Astrocyte (in vitro differentiated cells and primary cell): ENCODE measurements at places on chromosomes 12 and 14. TPM values are rescaled to one million over a fixed set of nuclear protein-coding genes. Genes with fewer than 3 reads are reported as not detected.

CLEC1B gene
- not detected in 2 replicates for total RNA-seq

SELPLG gene
- total RNA-seq: 4.9 and 5.8 TPM in 2 replicates

SLC39A2 gene
- 0.30 TPM in 1 of 2 replicates, not detected in the other for total RNA-seq

CELA1 gene
- total RNA-seq: not detected in 2 replicates

SERPINA12 gene
- not detected in 2 replicates for total RNA-seq

PLCZ1 gene
- total RNA-seq: not detected in 2 replicates

DPPA3 gene
- total RNA-seq: not detected in 2 replicates

MUCL1 gene
- total RNA-seq: not detected in 2 replicates

PRIM1 gene
- 2.1 and 2.6 TPM in 2 replicates for total RNA-seq

IL31 gene
- not detected in 2 replicates for total RNA-seq

- H3K27me3 ChIP-seq: no peaks in the 10 kb centered on the region
- DNase-seq: no peak
- no peaks in the 10 kb centered on the region for H3K4me1 ChIP-seq
- H3K36me3 ChIP-seq: no peaks in the 10 kb centered on the region
- H3K4me3 ChIP-seq: no peak overlapping the region
These were observed 29.0 kb downstream of the CCDC60 start for GRCh38 chr12:119363490-119363889.

GRCh38 chr12:106903241-106903945 lies 52.3 kb upstream of the TMEM263 start:
- no peak overlapping the region for H3K27ac ChIP-seq
- peak overlapping the region; percentile 65 for H3K4me3 ChIP-seq
- H3K27me3 ChIP-seq: no peaks in the 10 kb centered on the region
- no peaks in the 10 kb centered on the region for H3K4me1 ChIP-seq
- DNase-seq: peak; percentile 25

GRCh38 chr12:57523706-57524614 lies 1.3 kb downstream of the MBD6 start:
- peaks cover 15% of the 10 kb centered on the region for H3K36me3 ChIP-seq
- H3K4me1 ChIP-seq: peaks cover 36% of the 10 kb centered on the region
- no peaks in the 10 kb centered on the region for H3K27me3 ChIP-seq
- DNase-seq: no peak
- peak overlapping the region; percentile 78 for H3K4me3 ChIP-seq

- no peaks in the 10 kb centered on the region for H3K4me1 ChIP-seq
- no peaks in the 10 kb centered on the region for H3K36me3 ChIP-seq
- H3K4me3 ChIP-seq: no peak overlapping the region
- H3K27ac ChIP-seq: no peak overlapping the region
- DNase-seq: peak; percentile 1
- H3K27me3 ChIP-seq: no peaks in the 10 kb centered on the region
These were observed 555.6 kb downstream of the CCER1 start for GRCh38 chr12:90399357-90399756.

DNA sequence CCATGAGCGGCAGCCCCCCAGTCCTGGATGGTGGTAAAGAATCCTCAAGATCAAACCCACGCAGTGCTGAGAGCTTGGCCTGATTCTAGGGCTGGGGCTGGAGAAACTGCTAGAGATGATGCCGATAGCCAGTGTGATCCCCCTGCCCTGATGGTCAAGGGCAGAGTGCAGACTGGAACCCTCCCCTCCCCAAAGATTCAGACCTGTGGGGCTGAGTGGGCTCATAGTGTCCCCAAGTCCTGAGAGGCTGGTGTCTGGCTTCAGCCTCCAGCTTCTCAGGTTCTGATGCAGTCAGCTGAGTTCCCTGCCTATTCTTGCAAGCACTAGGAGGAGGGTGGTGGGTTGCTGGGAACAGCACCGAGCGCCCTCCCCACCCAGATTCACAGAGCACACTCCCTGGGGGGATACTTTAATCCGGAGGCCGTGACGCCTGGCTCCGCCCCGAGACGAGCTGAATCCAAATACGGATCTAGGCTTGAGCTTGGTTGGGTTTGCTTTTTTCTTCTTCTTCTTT lies 11.9 kb downstream of the RHOF start:
- H3K4me3 ChIP-seq: no peak overlapping the region
- peaks cover 34% of the 10 kb centered on the region for H3K4me1 ChIP-seq
- H3K27ac ChIP-seq: peak overlapping the region; percentile 42
- peaks cover 4% of the 10 kb centered on the region for H3K36me3 ChIP-seq

DNA sequence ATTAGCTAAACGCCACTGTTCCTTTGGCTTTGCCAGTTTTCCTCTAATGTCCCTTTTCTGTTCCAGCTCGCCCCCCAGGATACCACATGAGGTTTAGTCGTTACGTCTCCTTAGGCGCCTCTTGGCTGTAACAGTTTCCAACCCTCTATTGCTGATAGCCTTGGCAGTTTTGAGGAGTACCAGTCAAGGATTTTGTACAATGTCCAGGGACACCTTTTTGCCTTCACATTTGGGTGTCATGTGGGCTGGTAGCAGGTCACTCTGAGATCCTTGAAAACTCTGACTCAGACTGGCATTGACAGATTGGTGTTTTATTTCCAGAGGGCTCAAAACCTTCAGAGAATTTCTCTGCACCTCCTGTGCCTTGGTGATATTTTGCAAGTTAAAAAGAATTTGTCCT lies 14.1 kb downstream of the SH2B3 start:
- H3K27ac ChIP-seq: no peak overlapping the region
- H3K36me3 ChIP-seq: peaks cover 30% of the 10 kb centered on the region
- peaks cover 9% of the 10 kb centered on the region for H3K4me1 ChIP-seq
- H3K27me3 ChIP-seq: no peaks in the 10 kb centered on the region
- H3K4me3 ChIP-seq: no peak overlapping the region
- DNase-seq: no peak

DNA sequence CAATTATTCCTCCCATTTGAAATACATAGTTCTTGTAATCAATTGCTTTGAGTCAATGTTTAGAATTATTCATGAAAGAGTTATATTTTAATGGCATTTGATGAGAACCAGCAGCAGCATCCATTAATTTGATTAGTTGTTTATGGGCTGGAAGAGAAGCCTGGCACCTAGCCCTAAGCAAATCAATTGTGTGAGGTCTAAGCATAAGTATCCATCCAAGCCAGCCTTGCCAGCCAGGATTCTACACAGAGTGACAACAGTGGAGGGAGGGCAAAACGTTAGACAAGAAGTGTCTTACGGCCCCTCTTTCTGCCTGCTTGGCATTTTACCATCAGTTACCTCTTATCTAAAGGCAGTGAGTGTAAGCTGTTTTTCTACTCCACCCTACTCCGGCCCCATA lies 478.5 kb downstream of the NELL2 start:
- no peak overlapping the region for H3K27ac ChIP-seq
- H3K4me3 ChIP-seq: no peak overlapping the region
- H3K36me3 ChIP-seq: no peaks in the 10 kb centered on the region
- H3K27me3 ChIP-seq: no peaks in the 10 kb centered on the region
- H3K4me1 ChIP-seq: no peaks in the 10 kb centered on the region

DNA sequence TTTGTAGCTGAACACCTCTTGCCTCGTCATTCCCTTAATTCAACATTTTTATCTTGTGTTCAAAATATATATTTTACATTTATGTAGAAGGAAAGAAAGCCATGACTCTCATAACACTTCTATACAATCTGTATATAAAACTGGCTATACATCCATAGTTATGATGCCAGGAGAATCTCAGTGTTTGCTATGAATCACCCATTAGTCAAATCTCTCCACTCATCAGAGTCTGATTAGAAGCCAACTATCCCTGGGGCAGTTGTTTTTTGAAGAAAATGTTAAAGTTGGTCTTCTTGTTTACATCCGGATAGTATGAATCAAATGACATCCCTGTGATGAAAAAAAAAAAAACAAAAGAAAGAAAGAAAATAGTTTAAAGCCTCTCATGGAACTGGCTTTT lies 503.9 kb downstream of the NELL2 start:
- H3K36me3 ChIP-seq: no peaks in the 10 kb centered on the region
- H3K27me3 ChIP-seq: no peaks in the 10 kb centered on the region
- no peaks in the 10 kb centered on the region for H3K4me1 ChIP-seq
- peak; percentile 9 for DNase-seq

DNA sequence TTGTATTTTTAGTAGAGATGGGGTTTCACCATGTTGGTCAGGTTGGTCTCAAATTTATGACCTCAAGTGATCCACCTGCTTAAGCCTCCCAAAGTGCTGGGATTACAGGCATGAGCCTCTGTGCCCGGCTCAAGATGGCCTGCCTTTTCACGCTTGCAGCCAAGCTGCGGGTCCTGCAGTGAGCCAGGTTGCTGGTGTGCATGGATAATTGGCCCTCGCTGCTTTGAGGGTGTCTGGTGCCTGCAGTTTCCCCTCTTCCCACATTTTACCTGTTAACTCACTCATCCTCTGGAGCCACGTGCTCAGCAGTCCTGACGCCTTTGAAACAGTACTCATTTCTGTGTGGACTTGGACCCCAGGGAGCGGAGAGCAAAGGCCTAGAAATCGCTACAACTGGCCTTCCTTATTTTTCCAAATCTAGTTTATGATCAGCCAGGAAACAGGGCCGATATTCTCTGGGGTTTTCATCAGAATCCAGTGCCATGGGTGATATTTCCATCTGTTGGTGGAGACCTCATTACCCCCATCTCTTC lies 42.2 kb downstream of the TPCN1 start:
- H3K27ac ChIP-seq: no peak overlapping the region
- no peaks in the 10 kb centered on the region for H3K27me3 ChIP-seq
- no peak for DNase-seq
- H3K4me3 ChIP-seq: no peak overlapping the region

DNA sequence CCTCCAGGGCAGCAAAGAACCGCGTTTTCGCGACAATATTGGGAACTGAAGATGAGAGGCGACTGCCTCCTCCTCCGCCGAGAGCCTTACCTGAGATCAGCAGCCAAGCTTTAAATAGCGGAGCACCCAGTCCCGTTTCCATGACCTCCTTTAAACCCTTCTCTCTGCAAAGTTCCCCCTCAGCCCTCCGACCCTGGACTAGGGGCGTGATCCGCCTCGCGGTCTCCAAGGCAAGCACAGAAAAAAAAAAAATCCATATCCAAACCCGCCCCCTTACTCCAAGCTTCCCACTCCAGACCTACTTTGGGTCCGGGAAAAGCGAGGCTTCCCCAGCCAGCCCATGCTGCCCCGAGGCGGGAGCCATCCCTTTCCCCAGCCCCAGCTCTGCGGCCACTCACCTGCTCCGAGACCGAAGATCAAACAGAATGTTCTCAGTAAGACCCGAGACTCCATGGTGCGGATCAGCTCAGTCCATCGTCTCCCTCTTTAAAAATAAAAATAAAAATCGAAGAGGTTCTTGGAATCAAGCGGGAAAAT lies 630 bp downstream of the NELL2 start:
- no peak overlapping the region for H3K27ac ChIP-seq
- H3K4me1 ChIP-seq: peaks cover 16% of the 10 kb centered on the region
- H3K27me3 ChIP-seq: peaks cover 30% of the 10 kb centered on the region
- DNase-seq: no peak
- H3K4me3 ChIP-seq: peak overlapping the region; percentile 48
- H3K36me3 ChIP-seq: no peaks in the 10 kb centered on the region

GRCh38 chr14:22159957-22160356 lies 429.1 kb downstream of the DAD1 start:
- H3K36me3 ChIP-seq: no peaks in the 10 kb centered on the region

DNA sequence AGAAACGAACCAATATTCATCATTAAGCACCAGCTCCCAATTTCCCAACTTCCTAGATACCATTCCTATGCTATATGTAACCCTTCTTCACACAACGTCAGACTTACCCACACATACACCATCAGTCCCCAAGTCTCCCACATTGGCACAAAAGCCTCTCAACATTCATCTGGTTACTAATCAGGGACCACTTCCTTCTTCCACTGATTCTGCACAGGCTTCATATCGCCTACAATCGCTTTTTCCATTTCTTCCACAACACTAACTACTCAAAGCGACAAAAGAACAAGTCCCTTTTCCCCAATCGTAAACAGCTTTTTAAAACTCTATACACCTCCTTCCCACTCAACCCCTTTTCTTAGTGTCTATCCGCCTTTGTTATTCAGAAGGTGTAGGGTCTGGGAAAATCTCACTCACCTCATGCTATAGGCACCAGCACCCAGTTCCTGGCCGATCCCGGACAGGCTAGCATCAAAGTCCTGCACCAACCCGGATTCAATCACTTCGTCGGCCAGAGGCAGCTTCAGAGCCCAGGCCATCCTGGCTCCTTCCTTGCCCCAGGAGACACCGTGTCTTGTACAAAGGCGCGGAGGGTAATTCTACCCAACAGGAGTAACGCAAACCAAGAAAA lies 936 bp downstream of the TFCP2 start:
- DNase-seq: peak; percentile 45
- H3K36me3 ChIP-seq: no peaks in the 10 kb centered on the region
- H3K4me1 ChIP-seq: no peaks in the 10 kb centered on the region
- H3K27me3 ChIP-seq: no peaks in the 10 kb centered on the region

GRCh38 chr12:61311413-61311812 lies 948.8 kb upstream of the USP15 start:
- no peak overlapping the region for H3K27ac ChIP-seq
- no peaks in the 10 kb centered on the region for H3K4me1 ChIP-seq
- no peaks in the 10 kb centered on the region for H3K36me3 ChIP-seq
- no peaks in the 10 kb centered on the region for H3K27me3 ChIP-seq

DNA sequence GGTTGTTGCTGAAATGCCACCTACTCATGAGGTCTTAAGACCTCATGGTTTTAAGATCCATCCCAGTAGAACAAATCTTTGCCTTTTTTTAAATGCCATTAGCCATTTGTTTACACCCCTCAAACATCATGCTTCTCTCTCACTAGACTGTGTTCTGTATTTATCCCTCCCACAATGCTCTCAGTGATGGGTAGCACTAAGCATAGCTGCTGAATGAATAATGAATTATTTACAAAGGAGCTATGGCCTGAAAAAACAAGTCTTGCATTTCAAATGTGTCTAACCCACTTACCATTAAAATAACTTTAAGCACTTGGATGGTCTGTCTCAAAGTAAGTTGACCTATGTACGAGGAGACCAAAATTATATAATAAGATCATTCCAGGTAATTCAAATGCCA lies 334.5 kb downstream of the PAWR start:
- H3K27me3 ChIP-seq: no peaks in the 10 kb centered on the region
- no peaks in the 10 kb centered on the region for H3K4me1 ChIP-seq
- no peak overlapping the region for H3K4me3 ChIP-seq
- no peaks in the 10 kb centered on the region for H3K36me3 ChIP-seq
- H3K27ac ChIP-seq: no peak overlapping the region
- DNase-seq: no peak

- H3K36me3 ChIP-seq: no peaks in the 10 kb centered on the region
- H3K27ac ChIP-seq: peak overlapping the region; percentile 51
- peaks cover 17% of the 10 kb centered on the region for H3K4me1 ChIP-seq
- H3K4me3 ChIP-seq: no peak overlapping the region
- no peaks in the 10 kb centered on the region for H3K27me3 ChIP-seq
- DNase-seq: peak; percentile 77
These were observed 141.3 kb downstream of the PLXNC1 start for GRCh38 chr12:94289461-94290312.

GRCh38 chr12:123655420-123655819 lies 15.5 kb upstream of the TCTN2 start:
- H3K4me3 ChIP-seq: no peak overlapping the region

- DNase-seq: peak; percentile 71
- H3K27ac ChIP-seq: peak overlapping the region; percentile 87
- H3K36me3 ChIP-seq: no peaks in the 10 kb centered on the region
These were observed 58.5 kb downstream of the GPR135 start for GRCh38 chr14:59406454-59407245.
